ENCODE measurements at places on chromosomes 7 and 10.
A peak's percentile ranks its signal among the peaks of the same experiment; 100 is the strongest.

GRCh38 chr7:149348758-149349369 lies 86.9 kb downstream of the ZNF783 start:
- no peak for DNase-seq

DNA sequence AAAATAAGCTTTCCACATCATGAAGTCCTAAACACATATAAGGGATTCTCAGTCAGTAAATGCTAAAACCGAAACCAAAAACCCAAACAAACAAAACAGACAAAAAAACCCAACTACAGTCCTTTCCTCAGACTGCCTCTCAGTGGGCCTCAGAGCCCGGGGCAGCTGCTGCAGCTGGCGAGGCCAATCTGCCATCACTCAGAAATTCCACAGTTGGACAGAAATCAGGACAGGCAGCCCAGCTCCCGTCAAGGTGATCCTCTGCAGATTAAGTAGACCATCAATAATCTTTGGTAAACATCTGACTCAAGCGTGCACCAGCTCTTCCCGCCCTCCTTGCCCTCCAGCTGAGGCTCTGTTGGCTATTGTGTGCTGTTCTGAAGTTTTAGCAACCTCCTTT lies 142.2 kb downstream of the ATXN7L1 start:
- no peak for DNase-seq

GRCh38 chr10:119349341-119349740 lies 142.0 kb downstream of the GRK5 start:
- DNase-seq, result no peak

DNA sequence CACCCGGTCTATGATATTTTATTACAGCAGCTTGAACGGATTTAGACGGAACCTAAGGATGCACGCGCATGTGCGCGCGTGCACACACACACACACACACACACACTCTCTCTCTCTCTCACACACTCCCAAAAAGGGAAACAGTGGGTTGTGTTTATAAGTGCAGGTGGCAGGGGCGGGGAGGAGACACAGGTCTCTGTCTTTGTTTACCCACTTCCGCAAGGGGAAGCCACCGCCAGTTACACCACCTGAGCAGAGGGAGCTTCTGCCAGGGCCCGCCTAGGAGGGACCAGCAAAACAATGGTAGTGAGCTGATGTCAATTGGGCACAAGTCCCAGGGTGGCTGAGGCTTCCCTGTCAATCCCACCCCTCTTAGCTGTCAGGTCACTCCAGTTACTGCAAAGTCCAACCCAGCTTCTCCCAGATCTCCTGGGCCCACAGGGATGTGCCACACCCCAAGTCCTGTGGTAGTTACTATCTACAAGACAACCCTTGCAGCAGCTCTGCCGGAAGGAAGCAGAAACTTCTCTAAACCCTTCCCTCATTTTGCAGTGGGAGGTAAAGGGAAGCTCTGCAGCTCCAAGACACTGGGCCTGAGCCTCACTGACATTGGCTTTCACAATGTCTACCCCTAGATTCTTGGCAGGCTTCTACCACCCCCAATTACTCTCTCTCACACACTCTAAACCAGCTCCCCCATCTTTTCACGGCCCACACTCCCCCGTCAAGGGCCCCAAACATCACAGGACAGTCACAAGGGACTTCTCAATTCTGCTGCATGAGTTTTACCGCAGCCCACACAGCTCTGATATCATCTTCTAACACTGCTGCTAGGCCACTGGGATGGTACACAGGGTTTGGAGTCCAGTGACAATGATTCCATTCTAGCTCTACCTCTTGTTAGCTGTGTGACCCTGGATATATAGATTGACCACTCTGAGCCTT lies 17.6 kb downstream of the ANXA11 start:
- peak; percentile 90 for DNase-seq

GRCh38 chr10:9069136-9069535 lies 1014.6 kb downstream of the GATA3 start:
- DNase-seq, result no peak

- DNase-seq, result no peak
These were observed 1.5 kb downstream of the DOCK4 start for GRCh38 chr7:112204499-112205342.

- no peak for DNase-seq
These were observed 95.8 kb upstream of the SH2B2 start for GRCh38 chr7:102190776-102191350.

DNA sequence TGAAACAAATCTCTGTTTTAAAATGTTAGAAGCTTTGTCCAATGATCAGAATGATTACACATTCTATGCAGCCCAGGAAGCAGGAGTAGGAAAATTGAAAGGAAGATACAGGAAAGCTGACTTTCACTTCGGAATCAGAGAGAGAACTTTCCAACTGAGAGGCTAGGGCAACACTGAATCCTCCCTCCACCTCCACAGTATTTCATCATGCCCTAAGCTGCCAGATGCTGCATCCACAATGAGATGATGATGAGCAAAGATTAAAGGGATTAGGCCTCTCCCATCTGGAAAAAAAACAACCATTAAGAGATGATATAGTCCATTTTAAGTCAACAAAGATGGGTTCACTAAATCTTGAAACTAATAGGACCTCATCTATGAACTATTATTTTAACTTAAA lies 215.6 kb downstream of the GPR37 start:
- DNase-seq, result no peak

GRCh38 chr7:116292381-116292780 lies 82.0 kb downstream of the TES start:
- no peak for DNase-seq

DNA sequence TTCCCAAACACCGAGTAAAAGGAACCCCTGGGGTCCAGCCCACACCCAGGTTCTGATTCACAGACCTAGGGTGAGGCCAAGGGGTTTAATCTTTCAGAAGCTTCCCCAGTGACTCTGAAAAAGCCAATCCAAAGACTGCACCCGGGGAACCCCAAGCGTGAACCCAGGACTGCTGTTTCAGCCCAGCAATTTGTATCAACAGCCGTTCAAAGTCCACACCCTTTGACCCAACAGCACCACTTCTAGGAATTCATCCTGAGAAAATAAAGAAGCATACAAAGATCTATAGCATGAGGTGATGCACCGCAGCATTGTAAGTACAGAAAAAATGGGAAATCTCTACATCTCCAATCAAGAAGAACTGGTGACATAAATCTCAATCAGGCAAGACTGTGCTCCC lies 24.4 kb downstream of the DLG5 start:
- no peak for DNase-seq

DNA sequence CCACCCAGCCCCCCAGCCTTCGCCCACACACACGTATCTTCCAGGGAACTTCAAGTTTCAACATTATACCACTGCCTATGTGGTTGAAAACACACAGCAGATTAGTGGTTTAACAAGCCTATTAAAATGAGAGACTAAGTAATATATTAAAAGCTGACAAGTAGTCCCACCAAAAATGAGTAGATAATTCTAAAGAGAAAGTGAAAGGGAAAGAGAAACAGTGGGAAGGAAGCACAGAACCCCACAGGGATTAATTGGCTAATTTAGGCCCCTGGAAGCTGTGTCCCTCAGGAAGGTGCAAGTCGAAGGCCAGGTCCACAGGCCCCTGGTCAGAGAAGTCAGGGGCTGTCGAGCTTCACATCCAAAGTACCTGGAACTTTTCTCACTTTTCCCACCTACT lies 210.5 kb upstream of the YAE1 start:
- DNase-seq, result no peak

DNA sequence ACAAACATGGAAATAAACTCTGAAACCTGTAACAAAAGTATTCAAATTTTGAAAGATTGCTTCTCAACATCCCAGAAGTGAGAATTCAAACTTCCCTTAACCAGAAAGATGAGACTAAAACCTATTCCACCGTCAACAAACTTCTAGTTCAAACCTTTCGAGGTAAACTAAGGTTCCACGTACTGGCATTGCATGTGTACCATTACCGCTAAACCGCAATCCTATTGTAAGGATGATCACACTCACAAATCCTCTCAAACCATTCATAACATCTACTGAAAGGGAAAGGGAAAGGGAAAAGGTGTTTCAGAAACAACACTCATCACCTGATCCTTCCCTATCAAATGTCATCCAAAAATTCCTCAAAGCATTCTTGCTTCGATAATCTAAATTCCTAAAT lies 3.1 kb downstream of the SMURF1 start:
- no peak for DNase-seq

DNA sequence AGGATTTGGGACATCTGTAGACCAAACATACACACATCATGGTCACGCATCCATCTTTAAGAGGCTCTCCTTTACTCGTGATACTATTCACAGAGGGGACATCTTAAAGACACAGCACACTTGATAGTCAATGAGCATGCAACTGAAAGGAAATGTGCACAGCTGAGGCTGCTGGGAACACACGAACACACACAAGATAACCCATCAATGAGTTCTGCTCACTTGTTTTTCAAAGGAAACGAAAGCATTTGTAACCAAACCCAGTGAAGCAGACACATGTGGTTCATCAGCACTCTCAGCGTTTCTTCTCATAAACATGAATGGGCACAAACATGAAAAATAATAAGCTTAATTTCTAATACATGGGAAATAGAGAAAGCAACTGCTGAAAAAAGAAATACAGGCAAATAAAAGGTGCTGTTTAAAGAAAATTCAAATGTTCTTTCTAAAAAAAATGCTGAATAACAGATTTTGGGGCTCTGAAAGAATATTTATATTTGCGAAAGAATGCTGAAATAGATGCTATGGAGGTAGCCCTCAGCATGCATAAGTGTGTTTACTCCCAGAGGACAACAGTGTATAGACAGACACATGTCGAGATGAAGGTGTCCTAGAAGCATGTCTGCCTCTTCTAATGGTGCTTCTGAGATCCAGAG lies 59.7 kb upstream of the LAMB4 start:
- DNase-seq, result no peak

DNA sequence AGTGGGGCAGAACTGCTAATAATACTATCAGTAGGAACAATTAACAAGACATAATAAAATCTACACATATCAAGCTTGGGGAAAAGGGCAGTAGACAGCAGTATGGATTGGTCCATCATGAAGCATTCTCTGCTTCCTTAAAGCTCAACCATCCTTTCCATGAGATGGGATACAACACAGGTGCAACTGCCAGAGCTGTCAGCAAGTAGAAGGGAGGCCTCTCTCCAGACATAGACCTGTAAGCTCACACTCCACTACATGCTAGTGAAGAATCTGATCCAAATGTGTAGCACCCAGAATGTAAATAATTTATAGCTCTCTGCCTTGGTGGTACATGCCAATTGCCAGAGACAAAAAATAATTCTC lies 41.5 kb upstream of the ANAPC16 start:
- no peak for DNase-seq

DNA sequence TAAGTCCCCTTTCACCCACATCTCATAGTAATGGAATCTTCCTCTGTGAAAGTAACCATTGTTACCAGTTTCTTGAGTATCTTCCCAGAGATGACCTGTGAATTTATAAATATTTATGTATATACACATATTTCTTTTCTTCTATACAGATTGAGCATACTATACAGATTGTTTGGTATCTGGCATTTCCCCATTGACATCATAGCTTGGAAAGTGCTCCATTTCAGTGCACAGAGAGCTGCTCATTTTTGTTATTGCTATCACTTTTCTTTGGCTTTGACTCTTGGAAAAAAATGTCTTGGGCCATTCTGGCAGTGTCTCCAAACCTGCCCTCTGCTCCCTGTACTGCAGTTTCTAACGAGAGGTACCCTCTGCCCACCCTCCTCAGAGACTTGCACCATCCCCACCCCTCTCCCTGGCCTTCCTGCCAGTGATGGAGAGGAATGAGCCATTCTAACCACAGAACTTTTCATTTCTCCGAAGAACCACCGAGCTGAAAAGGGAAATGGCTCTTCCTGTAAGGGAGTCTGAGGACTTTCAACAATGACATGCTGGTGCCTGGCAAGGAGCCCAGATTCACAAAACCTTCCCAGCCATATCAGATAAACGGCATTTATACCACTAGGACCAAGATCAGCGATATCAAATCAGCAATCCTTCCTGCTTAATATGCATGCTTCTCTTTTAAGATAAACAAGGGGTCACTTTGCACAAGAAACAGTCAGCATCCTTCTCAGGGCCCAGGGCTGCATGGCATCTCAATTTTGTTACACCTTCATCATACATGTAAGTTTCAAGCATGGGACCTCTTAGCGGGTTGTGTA lies 19.7 kb upstream of the CCSER2 start:
- peak; percentile 27 for DNase-seq

GRCh38 chr10:70599791-70600190 lies 2.8 kb downstream of the PRF1 start:
- no peak for DNase-seq

DNA sequence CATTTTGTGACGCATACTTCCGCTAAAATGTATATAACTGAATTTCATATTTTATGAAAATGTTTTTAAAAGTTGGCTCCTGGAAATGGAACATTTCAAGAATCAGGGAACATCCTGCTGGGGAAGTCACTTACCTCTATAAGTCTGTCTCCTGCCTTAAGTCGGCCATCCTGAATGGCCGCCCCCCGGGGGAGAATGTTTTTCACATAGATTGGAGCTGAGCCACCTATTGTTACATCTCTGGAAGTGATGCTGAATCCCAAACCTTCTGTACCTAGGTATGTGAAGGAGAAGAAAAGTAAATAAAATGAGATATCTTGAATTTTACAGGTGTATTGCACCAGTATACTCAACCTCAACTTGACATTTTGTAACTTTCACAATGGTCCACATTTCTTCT lies 437.3 kb downstream of the PARD3 start:
- no peak for DNase-seq

GRCh38 chr7:2644562-2645273 lies 12.9 kb downstream of the TTYH3 start:
- no peak for DNase-seq

DNA sequence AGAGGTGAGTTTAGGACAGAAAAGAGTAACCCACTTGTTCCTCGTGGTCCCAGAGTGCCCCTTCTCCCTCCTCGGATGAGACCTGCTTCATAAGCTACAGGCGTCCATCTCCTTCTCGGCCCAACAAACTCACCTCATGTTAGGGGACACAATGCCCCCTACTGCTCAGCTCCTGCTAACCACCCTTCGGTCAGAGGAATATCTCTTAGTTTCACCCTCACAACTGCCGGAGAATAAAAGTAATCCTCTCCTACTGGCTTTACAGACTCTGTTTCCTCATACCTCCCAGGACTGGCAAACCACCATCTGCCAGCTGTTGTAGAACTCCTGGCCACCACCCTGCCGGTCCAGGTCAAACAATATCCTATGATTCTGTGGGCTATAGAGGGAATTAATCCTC lies 3.2 kb downstream of the AKR1B15 start:
- no peak for DNase-seq

DNA sequence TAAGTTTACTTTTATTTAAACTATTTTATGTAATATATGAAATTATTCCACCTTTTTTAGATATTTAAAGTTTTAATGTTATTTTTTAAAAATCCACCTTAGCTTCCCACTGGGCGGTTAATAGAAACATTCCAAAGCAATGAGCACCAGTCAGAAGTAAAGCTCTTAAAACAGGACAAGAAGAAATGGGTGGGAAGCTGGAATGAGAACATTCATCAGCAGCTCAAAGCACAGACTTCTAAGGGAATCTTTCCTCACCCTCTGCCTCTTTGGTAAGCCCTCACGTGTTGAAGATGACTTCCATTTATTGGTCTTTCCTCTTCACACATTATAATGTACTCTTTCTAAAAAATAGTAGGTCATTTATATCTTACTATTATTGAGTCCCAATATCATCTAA lies 3.1 kb downstream of the AGMO start:
- DNase-seq, result no peak

Data from CD4-positive, alpha-beta T cell treated with Interleukin-12 subunit alpha and Interleukin-12 subunit beta, for 1 hour (primary cell).